ENCODE measurements at places on chromosomes 3 and 15. TPM values are rescaled to one million over a fixed set of nuclear protein-coding genes. Genes with fewer than 3 reads are reported as not detected.

Gene UROC1
- not detected for total RNA-seq

Gene MGLL
- total RNA-seq, result 75.1 TPM

Gene LRRN1
- total RNA-seq, result not detected

Gene MASP1
- not detected for total RNA-seq

Gene IQCF5
- not detected for total RNA-seq

Gene SKOR1
- total RNA-seq, result not detected

Gene SORD
- total RNA-seq, result 29.0 TPM

Gene DCLK3
- total RNA-seq, result not detected

Gene MRAS
- 8.2 TPM for total RNA-seq

Gene CORO2B
- total RNA-seq, result 3.6 TPM

Gene ZKSCAN7
- total RNA-seq, result not detected
